ENCODE measurements at places on chromosomes 16 and 17. TPM values are rescaled to one million over a fixed set of nuclear protein-coding genes. Genes with fewer than 3 reads are reported as not detected.

DNA sequence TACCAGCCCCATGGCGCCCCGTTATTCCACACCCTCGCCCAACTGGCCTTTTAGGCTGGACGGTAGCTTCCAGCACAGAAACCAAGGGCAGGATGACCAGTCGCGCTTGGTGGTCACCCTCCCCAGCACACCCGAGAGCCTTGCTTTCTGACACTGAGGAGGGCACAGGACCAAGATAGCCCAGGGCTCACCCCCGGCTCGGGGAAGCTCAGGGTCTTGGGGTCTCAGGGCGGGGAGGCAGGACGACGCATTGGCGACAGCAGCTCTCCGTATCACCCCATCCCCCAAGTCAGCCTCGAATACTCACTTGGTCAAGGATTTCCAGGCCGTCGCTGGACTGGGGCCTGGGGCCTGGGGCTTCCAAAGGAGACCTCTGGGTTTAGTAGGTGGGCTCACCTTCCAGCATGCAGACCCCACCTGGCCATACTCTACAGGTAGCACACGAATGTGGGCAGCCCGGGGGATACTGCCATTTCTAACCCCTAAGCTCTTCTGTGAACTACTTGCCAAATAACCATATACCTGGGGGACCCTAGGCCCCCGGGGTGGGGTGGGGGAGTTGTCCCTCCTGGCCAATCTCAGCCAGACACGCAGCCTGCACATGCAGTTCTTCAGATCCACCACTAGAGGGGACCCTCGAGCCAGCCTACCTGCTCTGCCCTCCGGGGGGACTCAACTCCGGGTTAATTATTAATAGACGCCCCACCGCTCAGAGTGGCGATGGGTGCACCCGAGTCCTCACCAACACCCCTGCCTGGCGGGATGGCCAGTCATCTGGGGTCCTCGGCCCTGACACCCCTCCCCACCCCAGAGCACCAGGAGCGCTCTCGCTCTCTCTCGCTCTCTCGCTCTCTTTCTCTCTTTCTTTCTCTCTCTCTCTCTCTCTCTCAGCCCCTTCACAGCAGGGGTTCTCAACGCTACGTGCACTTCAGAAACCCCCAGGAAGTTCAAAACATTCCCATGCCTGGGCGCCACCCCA lies 30.0 kb downstream of the TBC1D16 start:
- DNase-seq: no peak
- H3K27me3 ChIP-seq: no peaks in the 10 kb centered on the region
- peaks cover 25% of the 10 kb centered on the region for H3K36me3 ChIP-seq
- no peak overlapping the region for H3K4me3 ChIP-seq
- no peak overlapping the region for H3K27ac ChIP-seq

- no peak overlapping the region for H3K4me3 ChIP-seq
- peaks cover 7% of the 10 kb centered on the region for H3K36me3 ChIP-seq
- H3K27me3 ChIP-seq: no peaks in the 10 kb centered on the region
- DNase-seq: no peak
- H3K4me1 ChIP-seq: peaks cover 31% of the 10 kb centered on the region
These were observed 35.4 kb downstream of the CDRT15 start for GRCh38 chr17:14201021-14201987.

- H3K4me3 ChIP-seq: no peak overlapping the region
- DNase-seq: no peak
- H3K27me3 ChIP-seq: no peaks in the 10 kb centered on the region
- no peaks in the 10 kb centered on the region for H3K4me1 ChIP-seq
- H3K36me3 ChIP-seq: no peaks in the 10 kb centered on the region
- no peak overlapping the region for H3K27ac ChIP-seq
These were observed 44.6 kb downstream of the ABAT start for GRCh38 chr16:8718851-8719680.

DNA sequence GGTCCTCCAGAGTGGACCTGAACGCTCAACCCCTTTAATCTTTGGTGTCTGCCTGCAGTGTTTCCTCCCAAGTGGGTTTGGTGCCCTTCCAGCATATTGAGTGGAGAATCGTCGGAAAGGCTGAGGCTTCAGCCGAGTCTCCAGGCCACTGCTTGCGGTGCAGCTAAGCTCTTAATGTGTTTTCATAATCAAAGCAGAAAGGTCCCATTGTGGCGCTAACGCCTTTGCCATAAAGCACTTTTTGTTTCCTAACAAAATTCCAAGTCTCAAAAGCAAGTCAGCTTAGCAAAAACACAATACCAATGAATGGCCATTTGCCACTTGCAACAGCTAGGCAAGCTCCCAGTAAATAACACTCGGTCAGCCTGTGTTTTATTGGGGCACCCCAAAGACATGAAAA lies 57.6 kb downstream of the KSR1 start:
- H3K27ac ChIP-seq: no peak overlapping the region
- H3K4me1 ChIP-seq: peaks cover 18% of the 10 kb centered on the region
- no peak overlapping the region for H3K4me3 ChIP-seq
- DNase-seq: no peak

GRCh38 chr17:34619687-34620217 lies 40.4 kb downstream of the TMEM132E start:
- no peak for DNase-seq
- no peak overlapping the region for H3K27ac ChIP-seq
- peaks cover 40% of the 10 kb centered on the region for H3K27me3 ChIP-seq

GRCh38 chr16:7731141-7731540 lies 398.5 kb downstream of the RBFOX1 start:
- no peak for DNase-seq
- H3K4me3 ChIP-seq: no peak overlapping the region
- H3K27ac ChIP-seq: no peak overlapping the region
- no peaks in the 10 kb centered on the region for H3K36me3 ChIP-seq
- H3K27me3 ChIP-seq: no peaks in the 10 kb centered on the region

DNA sequence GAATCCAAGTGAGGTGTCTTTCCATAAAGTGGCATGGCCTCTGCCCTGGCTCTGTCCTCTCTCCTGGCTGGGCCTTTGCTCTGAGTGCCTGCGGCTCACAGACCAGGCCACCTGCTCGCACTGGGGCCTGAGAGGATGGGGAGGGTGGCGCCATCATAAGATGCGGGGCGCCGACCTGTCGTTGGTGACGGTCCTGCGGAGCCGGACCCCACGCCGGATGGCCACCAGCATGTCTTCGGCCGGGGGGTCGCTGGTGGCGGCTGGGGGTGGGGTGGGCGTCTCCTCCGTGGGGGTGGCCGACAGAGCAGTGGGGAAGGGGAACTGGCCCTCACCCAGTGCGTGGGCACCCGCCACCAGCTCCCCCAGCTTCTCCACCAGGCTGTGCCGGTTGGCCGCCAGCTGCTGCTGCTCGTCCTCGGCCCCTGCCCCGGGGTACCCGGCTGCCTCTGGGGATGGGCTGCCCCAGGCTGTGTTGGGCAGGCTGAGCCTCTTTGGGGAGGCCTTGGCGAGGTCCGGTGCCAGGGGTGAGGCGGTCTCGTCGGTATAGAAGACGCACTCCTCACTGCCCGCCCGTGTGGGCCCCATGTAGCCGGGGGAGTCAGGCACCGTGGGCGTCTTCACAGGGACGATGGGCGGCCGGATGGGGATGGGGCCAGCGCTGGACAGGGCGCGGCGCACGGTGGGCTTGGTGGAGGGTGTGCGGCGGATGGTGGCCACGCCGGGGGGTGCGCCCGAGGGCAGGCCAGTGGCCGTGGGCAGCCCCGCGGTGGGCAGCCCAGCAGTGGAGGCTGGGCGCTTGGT lies 17.4 kb downstream of the IL34 start:
- no peak overlapping the region for H3K4me3 ChIP-seq
- no peaks in the 10 kb centered on the region for H3K27me3 ChIP-seq
- no peak overlapping the region for H3K27ac ChIP-seq
- peaks cover 3% of the 10 kb centered on the region for H3K4me1 ChIP-seq

- no peak overlapping the region for H3K27ac ChIP-seq
- no peak for DNase-seq
- H3K4me3 ChIP-seq: no peak overlapping the region
- H3K27me3 ChIP-seq: no peaks in the 10 kb centered on the region
- H3K36me3 ChIP-seq: no peaks in the 10 kb centered on the region
- peaks cover 6% of the 10 kb centered on the region for H3K4me1 ChIP-seq
These were observed 26.7 kb downstream of the ZNF276 start for GRCh38 chr16:89748076-89748475.

DNA sequence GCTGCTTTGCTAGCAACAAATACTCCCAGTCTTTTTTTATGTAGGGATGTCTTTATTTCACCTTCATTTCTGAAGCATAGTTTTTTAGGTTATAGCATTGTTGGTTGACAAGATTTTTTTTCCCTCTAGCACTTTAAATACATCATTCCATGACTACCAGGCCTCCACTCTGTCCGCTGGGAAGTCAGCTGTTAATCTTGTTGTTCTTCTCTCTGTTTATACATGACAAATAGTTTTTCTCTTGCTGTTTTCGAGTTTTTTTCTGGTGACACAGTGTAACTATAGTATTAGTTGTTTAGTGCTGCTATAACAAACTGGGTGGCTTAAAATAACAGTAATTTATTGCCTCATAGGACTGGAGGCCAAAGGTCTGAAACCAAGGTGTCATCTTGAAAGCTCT lies 205.5 kb upstream of the CNTNAP4 start:
- no peak for DNase-seq
- H3K4me3 ChIP-seq: no peak overlapping the region
- H3K27me3 ChIP-seq: no peaks in the 10 kb centered on the region
- H3K36me3 ChIP-seq: no peaks in the 10 kb centered on the region
- no peak overlapping the region for H3K27ac ChIP-seq
- no peaks in the 10 kb centered on the region for H3K4me1 ChIP-seq

Gene NPIPB6
- total RNA-seq: 0.45 TPM

Gene CX3CL1
- 13.1 TPM for total RNA-seq

Gene DHRS7C
- not detected for total RNA-seq

Gene MYH2
- total RNA-seq: not detected

Gene TMEM100
- 2.9 TPM for total RNA-seq

Gene SLC6A2
- total RNA-seq: 30.2 TPM

Gene KRT33B
- total RNA-seq: 27.9 TPM

Gene RPRML
- 0.64 TPM for total RNA-seq

Gene ZFP3
- total RNA-seq: 5.7 TPM

Measured in suprapubic skin (tissue), 4 donors.